ENCODE measurements at places on chromosomes 1 and 21.

DNA sequence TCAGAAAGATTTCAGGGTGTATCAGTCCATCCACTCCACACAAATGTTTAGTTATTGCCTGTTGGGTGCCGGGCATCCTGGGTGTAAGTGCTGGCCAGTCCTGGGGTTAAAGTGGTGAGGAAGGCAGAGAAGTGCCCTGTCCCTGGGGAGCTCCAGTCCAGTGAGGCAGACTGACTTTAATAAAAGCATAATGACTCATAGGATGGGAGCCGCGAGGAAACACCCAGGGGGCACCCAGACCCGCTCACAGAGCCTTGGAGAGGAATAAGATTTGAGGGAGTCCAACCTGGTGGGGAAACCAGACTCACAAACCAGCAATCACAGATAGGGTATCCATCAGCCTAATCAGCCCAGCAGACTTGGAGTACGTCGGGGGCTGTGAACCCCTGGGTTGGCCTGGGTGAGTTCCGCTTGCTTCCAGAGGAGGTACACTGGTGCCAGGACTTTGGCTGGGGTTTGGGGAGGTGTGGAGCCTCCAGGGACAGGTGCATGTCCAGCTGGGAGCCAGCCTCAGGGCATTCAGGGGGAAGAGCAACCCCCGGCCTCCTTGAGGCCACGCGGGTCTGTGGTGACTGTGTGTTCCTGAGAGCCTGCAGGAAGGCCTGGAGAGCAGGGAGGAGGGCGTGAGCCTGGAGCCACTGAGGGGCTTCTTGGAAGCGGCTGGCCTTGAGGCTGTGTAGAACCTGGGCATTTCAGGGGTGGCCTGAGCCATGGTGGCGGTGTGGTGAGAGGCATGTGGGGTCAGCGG is 3.7 kb downstream of the PEAR1 start:
- DNase-seq: no peak

DNA sequence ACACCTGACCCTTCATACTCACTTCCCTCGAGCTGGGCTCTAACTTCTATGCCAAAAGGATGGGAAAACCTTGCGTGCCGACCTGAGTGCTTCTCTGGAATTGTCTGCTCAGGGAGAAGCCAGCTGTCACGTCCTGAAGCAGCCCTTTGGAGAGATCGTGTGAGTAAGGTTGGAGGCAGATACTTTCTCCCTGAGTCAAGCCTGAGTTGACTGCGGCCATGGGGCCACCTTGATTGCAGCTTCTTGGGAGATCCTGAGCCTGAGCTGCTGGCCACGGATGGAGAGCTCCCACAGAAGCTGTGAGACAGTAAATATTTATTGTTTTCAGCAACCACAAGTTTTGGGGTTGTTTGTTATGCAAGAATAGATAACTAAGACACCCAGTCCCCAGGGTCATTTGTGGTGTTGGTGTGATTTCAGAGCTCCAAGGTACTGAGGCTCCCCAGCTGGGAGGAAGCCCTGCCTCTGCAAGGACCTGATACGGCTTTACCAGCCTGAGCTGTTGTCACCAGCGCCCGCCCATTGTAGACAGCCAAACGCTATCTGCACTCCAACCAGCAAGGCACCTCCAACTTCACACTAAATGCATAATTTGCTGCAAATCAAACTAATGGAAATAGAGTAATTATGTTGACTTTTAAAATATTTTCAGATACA is 531.6 kb downstream of the PTPRU start:
- no peak for DNase-seq

GRCh38 chr1:150613061-150613920 is 16.1 kb downstream of the ENSA start:
- peak; percentile 93 for DNase-seq

DNA sequence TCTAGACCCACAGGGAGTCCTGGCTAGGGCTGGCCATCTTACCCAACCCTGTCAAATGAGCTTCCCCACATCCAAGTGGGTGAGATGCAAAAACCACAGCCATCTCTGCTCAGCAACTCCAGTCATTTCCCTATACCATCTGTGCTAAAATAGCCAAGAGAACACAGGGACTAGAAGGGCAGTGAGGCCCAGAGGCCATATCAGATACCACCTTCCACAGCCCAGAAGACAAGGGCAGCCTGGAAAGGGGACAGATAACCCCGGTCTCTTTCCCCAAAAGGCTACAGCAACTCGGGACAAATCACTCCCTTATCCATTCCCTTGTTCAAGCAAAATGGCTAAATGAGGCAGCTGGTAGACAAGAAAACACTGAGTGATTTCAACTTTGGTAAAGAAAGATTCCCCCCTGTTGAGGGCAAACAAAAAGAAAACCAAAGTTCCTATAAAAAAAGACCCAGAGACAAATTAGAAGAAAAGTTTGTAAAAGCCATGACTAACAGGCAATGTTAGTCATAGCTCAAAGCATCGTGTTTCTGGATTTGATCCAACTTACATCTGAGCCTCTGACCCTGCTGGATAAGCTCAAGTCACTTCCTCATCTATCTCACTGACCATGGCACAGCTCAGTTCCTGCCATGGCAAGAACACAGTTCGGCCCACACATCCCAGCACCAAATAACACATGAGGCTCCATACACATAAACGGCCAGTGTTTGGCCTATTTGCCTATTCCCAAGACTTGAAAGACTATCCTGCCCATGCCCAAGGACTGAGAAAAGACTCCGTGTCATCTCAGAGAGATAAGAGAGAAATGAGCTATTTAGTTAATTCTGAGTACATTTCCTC is 3.1 kb downstream of the LAMB3 start:
- peak; percentile 95 for DNase-seq

- DNase-seq: no peak
Observed at GRCh38 chr1:75449998-75450397, 160.9 kb downstream of the SLC44A5 start.
